Right ventricle myocardium inferior (tissue), 1 donor: ENCODE measurements at places on chromosomes 6 and 20. TPM values are rescaled to one million over a fixed set of nuclear protein-coding genes. Genes with fewer than 3 reads are reported as not detected.

The FOXC1 gene
- 2.7 TPM for total RNA-seq

The AP5S1 gene
- total RNA-seq: 9.8 TPM

The RIPOR2 gene
- 2.6 TPM for total RNA-seq

The SRSF3 gene
- 119 TPM for total RNA-seq

The ENPP4 gene
- 20.0 TPM for total RNA-seq

The BACH2 gene
- total RNA-seq: 2.2 TPM

The RIN2 gene
- 54.5 TPM for total RNA-seq

The ZNF165 gene
- 0.35 TPM for total RNA-seq

The EYA2 gene
- total RNA-seq: 1.5 TPM

The MICB gene
- 1.5 TPM for total RNA-seq

The NECAB3 gene
- total RNA-seq: 70.8 TPM

The TRAPPC3L gene
- not detected for total RNA-seq

The SLC22A3 gene
- total RNA-seq: 1.8 TPM

The SLC9A8 gene
- 4.7 TPM for total RNA-seq
